ENCODE measurements at places on chromosomes 16 and 17.

DNA sequence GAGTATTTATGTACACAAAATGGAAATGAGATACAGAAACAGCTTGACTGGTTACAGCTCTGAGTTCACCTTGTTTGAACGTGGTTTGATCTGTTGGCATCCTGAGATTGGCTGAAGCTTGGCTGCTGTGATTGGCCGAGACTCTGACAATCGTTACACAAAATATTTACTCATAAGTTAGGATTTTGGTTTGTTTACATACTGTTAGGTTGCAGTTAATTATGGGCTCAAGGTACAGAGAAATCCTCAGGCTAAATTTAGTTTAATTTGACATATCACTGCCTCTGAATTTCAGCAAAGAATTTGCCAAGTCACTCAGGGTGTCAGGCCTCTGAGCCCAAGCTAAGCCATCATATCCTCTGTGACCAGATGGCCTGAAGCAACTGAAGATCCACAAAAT, 227.3 kb downstream of the COPRS start:
- no peak for DNase-seq

DNA sequence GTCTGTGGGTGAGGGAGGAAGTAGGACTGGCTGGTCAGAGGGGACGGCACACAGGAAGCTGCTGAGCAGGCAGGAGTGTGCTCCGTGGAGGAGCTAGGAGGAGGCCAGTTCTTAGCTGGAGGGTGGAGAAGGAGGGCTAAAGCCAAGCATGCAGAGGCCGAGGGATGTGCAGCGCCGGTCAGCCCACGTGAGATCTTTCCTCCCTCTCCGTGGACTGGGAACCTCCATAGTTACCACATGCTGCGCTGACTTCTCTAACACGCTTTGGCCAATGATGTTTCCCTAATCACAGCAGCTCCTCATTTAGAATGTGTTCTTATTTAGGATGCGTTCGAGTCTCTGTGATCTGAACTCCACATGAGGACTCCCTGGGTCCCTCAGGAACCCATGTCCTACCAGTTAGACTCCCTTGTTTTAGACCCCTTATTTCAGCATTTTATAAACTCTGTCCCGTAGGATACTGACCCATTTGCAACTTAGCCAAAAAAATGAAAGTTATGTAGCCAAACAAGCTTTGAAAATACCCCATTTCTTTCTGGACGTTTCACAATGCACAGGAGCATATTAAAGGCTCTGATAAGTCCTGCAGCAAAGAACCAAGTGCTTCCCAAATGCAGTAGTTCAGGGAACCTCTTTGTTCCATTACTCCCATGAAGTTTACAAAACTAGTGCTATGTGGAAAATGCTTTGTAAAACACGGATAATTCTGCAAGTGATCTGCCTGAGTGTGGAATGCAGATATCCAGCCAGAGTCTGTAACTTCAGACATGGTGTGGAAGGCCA, 51.4 kb downstream of the IRF8 start:
- no peak for DNase-seq

DNA sequence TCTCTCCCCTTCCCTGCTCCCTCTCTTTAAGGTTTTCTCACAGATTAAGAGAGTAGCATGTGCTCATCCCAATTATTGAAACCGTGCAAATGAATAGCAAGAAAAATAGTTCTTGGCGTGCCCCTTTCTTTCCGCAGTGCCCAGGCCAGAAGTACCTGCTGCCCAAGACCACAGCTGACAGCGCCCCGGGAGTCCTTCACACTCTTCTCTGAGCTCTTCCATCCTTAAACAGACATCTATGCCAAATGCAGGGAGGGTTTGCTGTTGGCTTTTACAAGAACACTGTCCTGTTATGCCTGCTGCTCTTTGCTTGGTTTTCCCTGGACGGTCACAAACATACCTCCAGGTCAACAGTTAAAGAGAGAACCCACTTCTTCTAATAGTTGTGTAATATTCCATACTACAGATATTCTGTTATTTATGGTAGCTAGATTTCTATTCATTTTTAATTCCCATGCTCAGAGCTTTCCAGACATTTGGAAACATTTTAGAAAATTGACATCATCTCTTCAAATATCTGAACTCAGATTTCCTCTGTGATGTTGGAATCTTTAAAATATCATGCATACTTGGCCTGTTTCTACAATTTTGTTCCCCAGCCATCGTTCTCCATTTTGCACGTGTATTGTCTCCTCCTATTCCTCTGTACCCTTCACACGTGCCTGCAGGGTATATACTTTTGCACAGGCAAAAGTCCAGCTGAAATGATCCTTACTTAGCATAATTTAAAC, 416.7 kb downstream of the WWOX start:
- DNase-seq: no peak

DNA sequence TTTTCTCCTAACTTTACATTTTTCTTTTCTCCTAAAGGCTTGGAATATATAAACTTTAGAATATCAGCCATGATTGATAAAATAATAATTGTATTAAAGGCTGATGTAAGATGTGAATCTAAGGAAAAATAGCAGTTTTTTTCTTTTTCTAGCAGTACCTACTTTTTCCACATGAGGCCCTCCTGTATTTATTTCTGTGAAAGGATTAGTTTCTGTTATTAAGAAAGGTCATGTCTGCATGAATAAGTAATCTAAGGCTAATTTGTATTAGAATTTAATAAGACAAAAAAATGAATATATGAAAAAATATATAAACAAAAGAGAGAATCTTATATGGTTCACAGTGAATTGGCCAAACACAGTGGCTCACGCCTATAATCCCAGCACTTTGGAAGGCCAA, 85.3 kb downstream of the STXBP4 start:
- DNase-seq: no peak

DNA sequence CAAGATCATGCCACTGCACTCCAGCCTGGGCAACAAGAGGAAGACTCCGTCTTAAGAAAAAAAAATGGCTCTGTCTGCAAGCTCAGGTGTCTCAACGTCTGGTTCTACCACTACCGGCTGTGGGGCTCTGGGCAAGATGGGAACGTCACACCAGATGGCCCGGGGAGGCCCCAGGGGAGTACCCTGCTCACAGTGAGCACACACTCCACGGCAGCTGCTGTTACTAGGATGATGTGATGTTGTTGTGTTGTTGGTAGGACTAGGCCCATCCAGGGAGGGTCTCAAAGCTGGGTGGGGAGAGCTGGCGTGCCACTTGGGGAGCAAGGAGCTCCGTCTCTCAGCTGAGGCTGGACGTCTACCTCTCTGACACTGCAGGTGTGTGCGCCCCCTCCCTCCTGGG, 9.4 kb upstream of the NPTX1 start:
- DNase-seq: no peak

DNA sequence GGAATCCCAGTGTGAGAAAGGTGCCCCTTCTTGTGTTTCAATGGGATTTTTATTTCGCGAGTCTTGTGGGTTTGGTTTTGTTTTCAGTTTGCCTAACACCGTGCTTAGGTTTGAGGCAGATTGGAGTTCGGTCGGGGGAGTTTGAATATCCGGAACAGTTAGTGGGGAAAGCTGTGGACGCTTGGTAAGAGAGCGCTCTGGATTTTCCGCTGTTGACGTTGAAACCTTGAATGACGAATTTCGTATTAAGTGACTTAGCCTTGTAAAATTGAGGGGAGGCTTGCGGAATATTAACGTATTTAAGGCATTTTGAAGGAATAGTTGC, 567 bp downstream of the UBB start:
- DNase-seq: no peak

DNA sequence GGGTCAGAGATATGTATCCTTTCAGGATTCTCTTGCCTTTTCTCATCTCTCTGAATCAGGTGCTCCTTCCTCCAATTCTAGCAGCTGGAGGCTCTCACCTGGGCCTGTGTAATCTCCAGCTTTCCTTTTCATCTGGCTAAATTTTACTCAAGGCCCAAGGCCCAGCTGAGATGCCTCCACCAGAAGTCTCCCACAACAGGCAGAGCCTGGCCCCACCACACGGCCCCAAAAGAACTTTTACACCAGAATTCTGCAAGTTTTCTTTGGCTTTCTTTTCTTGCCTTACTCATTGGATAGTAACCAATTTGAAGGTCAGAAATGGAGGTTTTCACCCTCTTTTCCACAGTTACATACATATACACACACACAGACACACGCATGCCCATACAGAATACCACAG, 14.6 kb downstream of the RND2 start:
- no peak for DNase-seq
